ENCODE measurements at places on chromosomes 2 and 18. TPM values are rescaled to one million over a fixed set of nuclear protein-coding genes. Genes with fewer than 3 reads are reported as not detected.

IL1R2 gene
- total RNA-seq, result not detected

LCT gene
- not detected for total RNA-seq

ERMN gene
- not detected for total RNA-seq

RBM43 gene
- 2.6 TPM for total RNA-seq

CABYR gene
- 4.1 TPM for total RNA-seq

NT5DC4 gene
- total RNA-seq, result not detected

ABCB11 gene
- total RNA-seq, result 0.98 TPM

SP5 gene
- under 0.01 TPM for total RNA-seq

LRPPRC gene
- 89.5 TPM for total RNA-seq

TOGARAM2 gene
- 0.10 TPM for total RNA-seq

CCDC148 gene
- total RNA-seq, result 0.48 TPM
